ENCODE measurements at places on chromosomes 1 and 21.

DNA sequence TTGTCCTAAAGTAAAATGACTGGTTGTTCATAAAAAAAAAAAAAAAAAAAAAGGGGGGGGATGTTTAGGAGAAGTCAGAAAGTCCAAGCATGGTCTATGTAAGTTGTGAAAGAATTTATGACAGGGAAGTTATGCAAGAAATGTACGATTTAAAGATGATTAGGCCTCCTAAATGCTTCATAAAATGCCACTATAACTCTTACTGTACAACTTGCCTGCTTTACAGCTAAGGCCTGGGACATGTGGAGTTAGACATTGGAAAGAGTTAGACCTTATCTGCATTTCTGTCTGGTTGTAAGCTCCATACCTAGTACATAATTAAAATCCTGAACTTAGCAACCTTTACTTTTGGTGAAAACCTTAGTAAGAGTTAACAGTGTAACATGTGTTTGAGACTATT, 150.0 kb downstream of the TPR start:
- DNase-seq: no peak

DNA sequence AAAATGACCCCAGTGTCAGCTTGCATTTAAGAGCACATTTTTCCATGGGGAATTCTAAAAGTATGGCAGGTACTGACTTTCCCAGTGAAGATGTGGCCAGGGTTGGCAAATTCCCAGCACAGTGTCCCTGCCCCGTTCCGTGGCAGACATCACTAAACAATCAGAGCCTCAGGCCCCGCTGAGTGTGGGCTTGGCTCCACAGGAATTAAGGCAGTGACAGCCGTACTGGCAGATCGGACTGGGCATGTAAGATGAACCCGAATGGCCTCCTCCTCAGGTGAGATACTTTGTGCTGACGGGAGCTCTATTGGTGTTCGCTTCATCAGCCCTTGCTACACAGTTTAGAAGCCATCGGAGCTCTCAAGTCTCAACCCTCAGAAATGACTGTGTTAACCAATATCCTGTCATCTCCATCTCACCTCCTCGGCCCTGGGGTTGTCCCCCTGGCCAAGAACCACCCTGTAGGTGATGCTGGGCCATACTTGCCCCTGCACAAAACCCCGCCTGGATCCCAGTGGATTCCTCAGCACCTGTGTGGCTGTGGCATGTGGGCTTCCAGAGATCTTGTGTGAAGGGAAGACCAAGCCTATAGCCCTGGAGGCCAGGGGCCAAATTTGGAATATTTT, 29.0 kb upstream of the ABCG1 start:
- no peak for DNase-seq

- DNase-seq: no peak
Observed at GRCh38 chr1:99198393-99198792, 65.9 kb upstream of the PLPPR4 start.

DNA sequence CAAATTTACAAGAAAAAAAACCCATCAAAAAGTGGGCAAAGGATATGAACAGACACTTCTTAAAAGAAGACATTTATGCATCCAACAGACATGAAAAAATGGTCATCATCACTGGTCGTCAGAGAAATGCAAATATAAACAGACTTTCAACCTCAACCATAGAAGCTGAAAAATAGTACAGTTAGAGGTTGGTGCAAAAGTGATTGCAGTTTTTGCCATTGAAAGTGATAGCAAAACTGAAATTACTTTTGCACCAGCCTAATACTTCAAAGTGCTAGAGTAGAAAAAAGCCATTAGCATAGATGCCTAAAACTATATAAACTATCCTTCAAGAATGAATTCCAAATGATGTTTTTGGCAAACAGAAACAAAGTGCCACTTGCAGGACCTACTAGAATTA, 365.8 kb upstream of the DPYD start:
- DNase-seq: no peak

- no peak for DNase-seq
Observed at GRCh38 chr1:161949548-161949947, 74.1 kb downstream of the OLFML2B start.

- DNase-seq: no peak
Observed at GRCh38 chr1:230312676-230313075, 113.5 kb downstream of the PGBD5 start.

DNA sequence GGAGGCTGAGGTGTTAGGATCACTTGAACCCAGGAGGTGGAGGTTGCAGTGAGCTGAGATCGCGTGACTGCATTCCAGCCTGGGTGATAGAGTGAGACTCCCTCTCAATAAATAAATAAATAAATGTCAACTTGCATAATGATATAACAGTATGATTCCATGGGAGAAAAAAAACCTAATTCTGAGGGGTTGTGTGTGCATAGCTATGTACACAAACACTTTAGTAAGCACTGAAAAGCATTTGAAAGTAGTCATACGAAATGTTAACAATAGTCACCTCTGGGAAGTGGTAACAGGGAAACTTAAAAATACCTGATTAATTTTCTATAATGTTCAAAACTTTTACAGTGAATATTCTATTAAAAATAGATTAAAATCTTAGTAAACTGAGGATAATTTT, 43.2 kb downstream of the ANKRD13C start:
- DNase-seq: no peak

DNA sequence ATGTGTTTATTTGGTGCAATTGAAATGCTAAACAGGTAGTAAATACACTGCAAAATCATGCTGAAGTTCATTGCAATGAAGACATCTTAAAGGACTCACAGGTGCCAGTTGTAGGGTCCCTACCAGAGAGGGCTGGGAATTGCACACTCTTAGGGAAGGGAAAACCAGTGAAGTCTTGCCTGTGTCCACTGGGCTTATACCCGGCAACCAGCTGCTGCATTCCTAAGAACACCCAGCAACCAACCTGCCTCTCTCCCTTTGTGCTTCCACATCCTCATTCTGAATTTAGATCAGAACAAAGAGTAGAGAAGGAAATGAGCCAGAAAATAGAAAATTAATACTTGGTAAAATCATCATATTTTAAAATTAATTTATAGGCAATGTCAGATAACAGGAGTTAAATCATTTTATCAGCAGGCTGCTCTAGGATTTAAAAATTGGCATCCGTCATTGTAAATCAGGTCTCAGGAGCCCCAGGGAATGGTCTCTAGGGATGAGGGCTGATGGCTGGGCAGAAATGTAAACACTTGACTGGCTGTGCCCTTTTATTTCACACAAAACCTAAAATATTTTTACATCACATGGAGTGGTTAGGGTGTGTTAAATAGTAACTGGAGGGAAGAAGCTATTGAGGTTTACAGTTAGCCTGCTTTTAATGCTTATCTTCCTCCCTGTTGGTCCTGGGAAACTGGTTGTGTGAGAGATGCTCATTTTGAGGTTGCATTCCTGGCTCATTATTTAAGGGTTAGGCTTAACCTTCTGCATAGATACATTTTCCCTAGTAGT, 31.3 kb downstream of the PTGFRN start:
- no peak for DNase-seq

- no peak for DNase-seq
Observed at GRCh38 chr1:40795811-40796586, 12.4 kb downstream of the KCNQ4 start.

- no peak for DNase-seq
Observed at GRCh38 chr1:196866974-196867373, 20.9 kb upstream of the CFHR4 start.

- peak; percentile 50 for DNase-seq
Observed at GRCh38 chr1:6358757-6359201, 34.8 kb downstream of the ACOT7 start.

- no peak for DNase-seq
Observed at GRCh38 chr1:78474092-78474491, 16.7 kb upstream of the PTGFR start.

- no peak for DNase-seq
Observed at GRCh38 chr1:207938016-207938415, 27.1 kb upstream of the CD34 start.

- DNase-seq: no peak
Observed at GRCh38 chr1:75053207-75053606, 81.0 kb upstream of the LHX8 start.

DNA sequence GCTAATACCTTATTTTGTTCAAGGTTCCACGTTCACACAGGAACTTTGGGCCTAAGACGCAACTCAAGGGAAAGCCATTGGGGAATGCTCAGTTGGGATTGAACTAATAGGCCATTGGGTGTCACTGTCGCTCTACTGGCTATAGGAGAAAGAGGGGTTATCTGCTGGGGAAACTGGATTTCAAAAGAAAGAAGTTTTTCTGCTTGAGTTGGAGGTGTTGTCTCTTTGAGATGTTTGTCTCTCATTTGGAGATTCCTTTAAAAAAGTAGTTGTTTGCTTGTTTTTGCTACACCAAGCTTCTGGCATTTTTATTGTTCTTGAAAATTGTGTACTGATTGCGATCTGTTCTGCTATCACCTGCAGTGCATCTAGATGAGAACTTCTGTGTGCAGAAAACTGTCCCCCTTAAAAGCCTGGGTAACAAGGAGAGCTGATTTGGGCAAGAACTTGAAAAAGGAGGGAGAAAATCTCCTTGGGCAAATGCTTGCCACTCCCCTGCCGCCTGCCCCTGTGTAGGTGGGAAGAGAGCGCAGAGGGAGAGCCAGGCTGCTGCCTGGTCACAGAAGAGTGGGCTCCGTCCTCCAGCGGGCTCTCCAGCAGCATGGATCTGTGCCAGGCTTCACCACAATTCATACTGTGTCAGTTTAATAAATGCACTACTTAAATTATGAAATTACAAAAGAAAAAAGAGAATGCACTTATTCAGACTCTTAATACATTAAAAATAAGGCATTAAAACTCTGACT, 39.9 kb downstream of the PEX14 start:
- peak; percentile 20 for DNase-seq

- DNase-seq: no peak
Observed at GRCh38 chr1:56414728-56415224, 164.6 kb downstream of the PLPP3 start.

- DNase-seq: no peak
Observed at GRCh38 chr1:16110884-16111283, 37.4 kb upstream of the FAM131C start.

- DNase-seq: peak; percentile 85
Observed at GRCh38 chr1:205255941-205256780, 28.4 kb downstream of the TMCC2 start.

- DNase-seq: peak; percentile 71
Observed at GRCh38 chr1:25549273-25550154, 6.1 kb downstream of the LDLRAP1 start.

DNA sequence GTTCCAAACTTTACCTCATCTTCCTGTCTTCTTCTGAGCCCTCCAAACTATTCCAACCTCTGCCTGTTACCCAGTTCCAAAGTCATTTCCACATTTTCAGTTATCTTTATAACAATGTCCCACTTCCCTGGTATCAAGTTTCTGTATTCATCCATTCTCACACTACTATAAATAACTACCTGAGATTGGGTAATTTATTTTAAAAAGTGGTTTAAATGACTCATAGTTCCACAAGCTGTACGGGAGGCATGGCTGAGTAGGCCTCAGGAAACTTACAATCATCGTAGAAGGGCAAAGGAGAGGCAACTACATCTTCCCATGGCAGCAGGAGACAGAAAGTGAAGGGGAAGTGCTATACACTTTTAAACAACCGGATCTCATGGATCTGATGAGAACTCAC, 428.5 kb upstream of the RGS18 start:
- no peak for DNase-seq

GRCh38 chr1:8571200-8571984, 246.0 kb downstream of the RERE start:
- no peak for DNase-seq

GRCh38 chr1:25732821-25733220, 67.2 kb upstream of the SELENON start:
- DNase-seq: no peak

DNA sequence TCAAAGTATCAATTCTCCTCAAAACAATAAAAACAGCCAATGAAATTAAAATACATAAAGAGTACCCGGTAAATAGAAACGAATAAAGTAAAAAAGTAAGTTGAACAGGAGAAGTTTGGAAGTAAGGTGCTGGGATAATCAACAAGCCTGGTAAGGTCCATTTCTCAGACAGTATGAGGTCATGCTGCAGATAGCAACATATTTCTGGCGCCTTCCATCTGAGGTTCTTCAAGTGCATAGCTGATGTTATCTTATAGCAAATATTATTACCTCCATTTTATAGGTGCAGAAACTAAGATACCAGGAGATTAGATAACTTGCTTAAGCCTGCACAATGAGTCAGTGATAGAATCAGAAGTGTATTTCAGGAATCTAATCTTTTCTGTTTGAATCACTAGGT, 23.7 kb upstream of the CEP350 start:
- DNase-seq: no peak

GRCh38 chr1:159949981-159950381, 4.1 kb downstream of the SLAMF9 start:
- no peak for DNase-seq

- DNase-seq: no peak
Observed at GRCh38 chr1:200038981-200039848, 11.7 kb downstream of the NR5A2 start.

GRCh38 chr1:235783148-235783776, 83.4 kb downstream of the LYST start:
- DNase-seq: no peak

GRCh38 chr1:155834296-155834926, 22.6 kb downstream of the GON4L start:
- DNase-seq: no peak

DNA sequence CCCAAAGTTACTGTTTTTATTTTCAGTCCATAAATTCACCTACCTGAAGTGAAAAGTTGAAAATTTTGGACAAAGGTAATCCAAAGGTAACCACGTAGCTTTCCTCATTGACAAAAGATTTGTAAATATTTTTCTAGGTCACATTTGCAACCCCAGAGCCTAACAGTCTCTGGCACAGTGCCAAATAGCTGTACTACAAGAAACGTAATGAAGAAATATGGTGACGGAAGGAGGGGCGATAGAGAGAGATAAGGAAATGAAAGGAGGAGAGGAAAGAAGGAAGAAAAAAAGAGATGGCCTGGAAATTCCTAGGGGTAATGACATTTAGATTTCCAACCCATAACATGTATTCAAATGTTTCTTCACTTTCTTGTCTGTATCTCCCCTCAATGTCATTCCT, 159.4 kb downstream of the BARHL2 start:
- no peak for DNase-seq

GRCh38 chr1:245957427-245957826, 549.7 kb downstream of the SMYD3 start:
- DNase-seq: no peak

DNA sequence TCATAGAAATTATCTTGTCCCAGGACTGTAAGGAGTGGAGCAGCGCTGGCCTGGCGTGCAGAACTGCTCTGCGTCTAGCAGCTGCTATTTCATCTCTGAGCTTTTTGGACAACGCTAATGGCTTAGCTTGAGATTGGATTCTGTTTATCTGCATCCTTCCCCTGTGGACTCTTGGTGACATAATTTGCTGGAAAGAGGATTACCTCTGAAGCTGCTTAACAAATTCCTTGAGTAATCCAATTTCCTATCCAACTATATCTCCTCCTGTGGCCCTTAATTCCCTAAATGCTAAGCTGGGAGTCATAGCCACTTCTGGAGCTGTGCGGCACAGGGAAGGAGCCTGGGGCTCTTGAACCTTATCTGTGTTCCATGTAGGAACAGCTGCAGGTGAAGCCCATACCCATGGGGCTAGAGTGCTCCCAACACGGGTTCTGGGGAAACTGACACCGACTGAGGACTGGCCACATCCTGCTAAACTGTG, 43.2 kb downstream of the IL6R start:
- DNase-seq: no peak

GRCh38 chr1:230189341-230189740, 122.3 kb downstream of the GALNT2 start:
- DNase-seq: no peak

Measured in activated CD4-positive, alpha-beta T cell treated with anti-CD3 and anti-CD28 coated beads, Interleukin-2, amount 50 U/mL, for 1 hour (primary cell).